ENCODE measurements at places on chromosomes 16 and 17. TPM values are rescaled to one million over a fixed set of nuclear protein-coding genes. Genes with fewer than 3 reads are reported as not detected.

The WNT9B gene
- total RNA-seq: not detected

The EVI2A gene
- total RNA-seq: 1.6 TPM

The CEP112 gene
- 19.4 TPM for total RNA-seq

The ZG16 gene
- not detected for total RNA-seq

The TPSD1 gene
- total RNA-seq: not detected

DNA sequence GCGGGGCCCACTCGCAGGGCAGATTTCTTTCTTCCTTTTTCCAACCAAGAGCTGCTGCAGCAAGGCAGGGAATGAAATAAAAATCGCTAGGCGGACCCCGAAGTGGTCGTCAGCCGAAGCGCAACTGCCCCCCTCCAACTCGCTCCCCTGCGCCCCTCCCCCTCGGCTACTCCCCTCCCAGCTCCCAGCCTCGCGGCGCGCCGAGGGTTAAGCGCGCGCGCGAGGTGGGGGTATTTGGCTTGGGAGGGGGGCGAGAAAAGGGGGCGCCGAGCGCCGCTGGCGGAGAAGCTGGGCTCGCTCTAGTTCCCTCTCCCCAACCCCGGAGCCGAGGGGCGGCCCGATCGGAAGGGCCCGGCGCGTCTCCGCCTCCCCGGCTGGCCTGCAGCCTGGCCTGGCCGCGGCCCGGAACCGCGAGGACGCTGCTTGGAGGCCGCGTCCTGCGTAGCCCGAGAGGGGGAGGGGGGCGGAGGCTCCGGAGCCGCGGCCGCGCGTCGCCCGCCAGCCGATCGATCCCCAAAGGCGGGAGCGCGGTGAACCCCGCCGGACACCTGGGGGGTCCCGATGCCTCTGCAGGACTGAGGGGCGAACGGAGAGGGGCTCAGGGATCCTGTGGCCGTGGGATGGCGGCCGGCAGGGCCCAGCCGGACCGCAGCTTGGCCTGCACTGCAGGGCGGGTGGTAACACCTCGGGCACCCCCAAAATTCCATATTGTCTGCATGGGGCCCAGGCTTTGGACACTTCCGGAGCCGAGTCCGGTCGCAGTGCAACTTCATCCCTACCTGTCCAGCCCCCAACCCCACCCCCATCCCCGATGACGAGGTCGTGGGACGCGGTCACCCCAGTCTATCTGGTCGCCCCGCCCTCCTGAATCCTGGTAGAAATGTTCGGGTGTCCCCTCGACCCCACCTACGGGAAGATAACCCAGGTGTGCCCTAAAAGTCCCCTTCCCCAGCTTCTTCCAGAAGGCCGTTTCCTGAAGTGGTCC, 4.9 kb upstream of the CBX4 start:
- H3K27me3 ChIP-seq: peaks cover 95% of the 10 kb centered on the region
- peak overlapping the region; percentile 73 for H3K4me3 ChIP-seq
- no peaks in the 10 kb centered on the region for H3K36me3 ChIP-seq
- H3K4me1 ChIP-seq: peaks cover 32% of the 10 kb centered on the region
- DNase-seq: peak; percentile 73
- H3K27ac ChIP-seq: no peak overlapping the region

- H3K4me1 ChIP-seq: peaks cover 23% of the 10 kb centered on the region
- peak; percentile 82 for DNase-seq
- H3K36me3 ChIP-seq: no peaks in the 10 kb centered on the region
- H3K4me3 ChIP-seq: peak overlapping the region; percentile 53
- no peaks in the 10 kb centered on the region for H3K27me3 ChIP-seq
- H3K27ac ChIP-seq: peak overlapping the region; percentile 77
These were observed 406.3 kb downstream of the WWOX start for GRCh38 chr16:78505544-78506366.

- H3K4me3 ChIP-seq: no peak overlapping the region
- H3K4me1 ChIP-seq: no peaks in the 10 kb centered on the region
- no peak overlapping the region for H3K27ac ChIP-seq
These were observed 36.7 kb upstream of the ABR start for GRCh38 chr17:1216217-1217088.

DNA sequence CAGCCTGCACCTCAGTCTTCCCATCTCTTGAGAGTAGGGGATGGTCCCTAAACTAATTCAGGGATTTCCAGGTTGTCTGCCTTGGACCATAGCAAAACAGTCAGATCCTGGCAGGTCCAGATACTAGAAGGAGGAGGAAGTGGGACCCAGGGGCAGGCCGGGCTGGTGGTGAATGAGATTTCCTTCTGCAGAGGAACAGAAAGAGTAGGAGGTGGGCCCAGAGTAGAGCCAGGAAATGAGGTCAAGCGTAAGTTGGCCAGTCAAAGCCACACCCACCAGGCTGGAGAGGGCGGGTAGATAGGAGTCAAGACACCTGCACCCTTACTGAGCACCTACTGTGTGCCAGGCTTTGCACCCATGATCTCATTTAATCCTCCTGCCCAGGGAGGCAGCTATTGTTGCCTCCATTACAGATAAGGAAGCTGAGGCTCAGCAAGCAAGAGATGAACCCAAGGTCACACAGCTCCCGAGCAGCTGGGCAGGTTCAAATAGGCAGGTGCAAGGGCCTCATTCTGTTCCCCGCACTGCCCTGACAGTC, 2.6 kb downstream of the CDH5 start:
- H3K27ac ChIP-seq: peak overlapping the region; percentile 74
- peak overlapping the region; percentile 64 for H3K4me3 ChIP-seq
- H3K36me3 ChIP-seq: no peaks in the 10 kb centered on the region
- DNase-seq: no peak
- no peaks in the 10 kb centered on the region for H3K4me1 ChIP-seq
- no peaks in the 10 kb centered on the region for H3K27me3 ChIP-seq

GRCh38 chr17:40153603-40154236, 13.4 kb downstream of the CASC3 start:
- no peak for DNase-seq
- no peak overlapping the region for H3K4me3 ChIP-seq
- H3K27me3 ChIP-seq: no peaks in the 10 kb centered on the region
- H3K4me1 ChIP-seq: peaks cover 31% of the 10 kb centered on the region
- peaks cover 8% of the 10 kb centered on the region for H3K36me3 ChIP-seq

DNA sequence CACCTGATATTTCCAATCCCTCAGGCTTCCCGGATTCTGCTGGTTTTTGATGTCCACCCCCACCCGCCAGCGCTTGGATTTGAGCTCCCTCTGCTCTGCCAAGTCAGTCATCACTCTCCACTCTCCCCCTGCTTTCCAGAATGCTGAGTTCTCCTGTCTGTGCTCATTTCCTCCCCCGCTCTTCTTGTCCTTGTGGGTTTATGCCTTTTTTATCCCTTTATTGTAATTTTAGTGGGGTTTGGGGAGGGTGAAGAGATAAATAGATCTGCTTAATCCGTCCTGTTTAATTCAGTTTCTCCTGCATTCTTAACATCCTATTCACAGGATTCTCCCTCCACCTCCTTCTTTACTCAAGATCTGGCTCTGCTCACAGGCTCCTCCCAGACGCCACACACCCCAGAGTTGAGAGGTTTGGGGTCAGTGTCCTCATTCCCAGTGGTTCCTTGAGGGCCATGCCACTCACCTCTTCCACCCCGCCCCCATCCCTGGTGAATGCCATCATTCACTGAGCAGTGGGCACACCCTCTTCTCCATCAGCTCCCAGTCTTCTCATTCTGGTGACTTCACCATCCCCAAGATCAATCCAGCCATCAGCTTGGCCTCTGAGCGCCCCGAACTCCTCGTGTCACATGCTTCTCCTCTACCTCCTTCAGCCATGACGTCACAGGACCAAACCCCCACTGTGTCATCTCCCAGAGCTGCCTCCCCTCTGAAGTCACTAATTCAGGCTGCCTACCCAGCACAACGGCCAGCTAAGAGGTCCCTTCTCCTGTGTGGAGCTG, 15.1 kb upstream of the GUCY2D start:
- H3K27ac ChIP-seq: no peak overlapping the region
- no peak for DNase-seq
- H3K36me3 ChIP-seq: no peaks in the 10 kb centered on the region
- no peak overlapping the region for H3K4me3 ChIP-seq

GRCh38 chr17:57187391-57187790, 68.9 kb upstream of the MSI2 start:
- no peak for DNase-seq
- no peaks in the 10 kb centered on the region for H3K36me3 ChIP-seq
- no peaks in the 10 kb centered on the region for H3K27me3 ChIP-seq
- no peak overlapping the region for H3K27ac ChIP-seq

DNA sequence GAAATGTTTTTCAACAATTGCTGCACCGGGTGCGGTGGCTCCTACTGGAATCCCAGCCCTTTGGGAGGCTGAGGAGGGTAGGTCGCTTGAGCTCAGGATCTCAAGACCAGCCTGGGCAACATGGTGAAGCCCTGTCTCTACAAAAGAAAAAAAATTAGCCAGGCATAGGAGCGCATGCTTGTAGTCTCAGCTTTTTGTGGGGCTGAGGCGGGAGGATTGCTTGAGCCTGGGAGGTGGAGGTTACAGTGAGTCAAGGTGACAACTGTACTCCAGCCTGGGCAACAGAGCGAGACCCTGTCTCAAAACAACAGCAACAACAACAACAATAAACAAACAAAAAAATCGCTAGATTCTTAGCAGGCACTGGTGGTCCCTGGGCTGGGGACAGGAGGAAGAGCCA, 28.5 kb downstream of the IL21R start:
- no peak for DNase-seq
- H3K4me3 ChIP-seq: no peak overlapping the region

GRCh38 chr16:80594756-80595155, 54.0 kb downstream of the DYNLRB2 start:
- DNase-seq: no peak
- H3K27me3 ChIP-seq: no peaks in the 10 kb centered on the region
- H3K4me3 ChIP-seq: no peak overlapping the region

Measured in psoas muscle (tissue), 8 donors.